ENCODE measurements at places on chromosomes 16 and 17.

DNA sequence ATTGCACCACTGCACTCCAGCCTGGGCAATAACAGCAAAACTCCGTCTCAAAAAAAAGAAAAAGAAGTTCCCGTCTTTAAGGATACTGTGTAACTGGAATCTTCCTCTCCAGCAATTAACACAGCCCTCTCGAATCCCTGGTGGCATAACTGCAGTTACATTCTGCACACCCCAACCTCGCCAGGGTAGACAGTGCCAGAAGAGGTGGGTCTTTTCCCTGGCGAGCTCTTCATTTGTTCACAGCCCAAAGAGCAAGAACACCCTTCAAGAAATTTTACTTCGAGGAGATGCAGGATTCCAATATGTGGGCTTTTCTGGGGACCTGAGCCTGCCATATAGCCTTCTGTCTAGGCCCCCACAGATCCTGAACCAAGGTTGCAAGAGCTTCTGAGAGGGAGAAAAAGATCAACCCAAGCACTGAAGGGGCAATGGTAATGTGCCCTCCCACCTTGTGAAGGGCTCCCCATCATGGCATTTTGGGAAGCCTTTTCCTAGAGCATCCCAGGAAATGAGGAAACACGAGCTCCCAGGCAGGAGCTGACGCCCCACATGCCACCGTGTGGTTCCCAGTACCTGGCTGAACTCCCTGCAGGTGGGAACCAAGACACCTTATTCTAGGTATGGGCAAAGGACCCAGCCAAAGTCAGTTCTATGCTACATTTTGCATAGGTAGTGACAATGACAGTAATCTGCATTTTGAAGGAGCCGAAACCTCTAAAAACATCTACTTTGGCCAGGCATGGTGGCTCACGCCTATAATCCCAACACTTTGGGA is 26.9 kb downstream of the TK2 start:
- no peak for DNase-seq

- no peak for DNase-seq
Observed at GRCh38 chr16:55146966-55147365, 177.0 kb upstream of the IRX6 start.

DNA sequence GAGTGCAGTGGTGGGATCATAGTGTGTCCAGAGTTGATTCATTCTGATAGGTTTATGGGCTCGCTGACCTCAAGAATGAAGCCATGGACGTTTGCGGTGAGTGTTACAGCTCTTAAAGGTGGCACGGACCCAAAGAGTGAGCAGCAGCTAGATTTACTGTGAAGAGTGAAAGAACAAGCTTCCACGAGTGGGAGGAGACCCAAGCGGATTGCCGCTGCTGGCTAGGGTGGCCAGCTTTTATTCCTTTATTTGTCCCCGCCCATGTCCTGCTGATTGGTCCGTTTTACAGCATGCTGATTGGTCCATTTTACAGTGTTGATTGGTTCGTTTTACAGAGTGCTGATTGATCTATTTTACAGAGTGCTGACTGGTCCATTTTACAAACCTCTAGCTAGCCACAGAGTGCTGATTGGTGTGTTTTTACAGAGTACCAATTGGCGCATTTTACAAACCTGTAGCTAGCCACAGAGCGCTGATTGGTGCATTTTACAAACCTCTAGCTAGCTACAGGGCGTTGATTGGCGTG is 17.5 kb downstream of the CACNG4 start:
- DNase-seq = no peak

- no peak for DNase-seq
Observed at GRCh38 chr16:65965628-65966027, 400.9 kb upstream of the CDH5 start.

- DNase-seq = no peak
Observed at GRCh38 chr17:37844158-37844976, 79.8 kb upstream of the TBC1D3K start.

- no peak for DNase-seq
Observed at GRCh38 chr16:11794447-11794846, 2.6 kb downstream of the ZC3H7A start.

DNA sequence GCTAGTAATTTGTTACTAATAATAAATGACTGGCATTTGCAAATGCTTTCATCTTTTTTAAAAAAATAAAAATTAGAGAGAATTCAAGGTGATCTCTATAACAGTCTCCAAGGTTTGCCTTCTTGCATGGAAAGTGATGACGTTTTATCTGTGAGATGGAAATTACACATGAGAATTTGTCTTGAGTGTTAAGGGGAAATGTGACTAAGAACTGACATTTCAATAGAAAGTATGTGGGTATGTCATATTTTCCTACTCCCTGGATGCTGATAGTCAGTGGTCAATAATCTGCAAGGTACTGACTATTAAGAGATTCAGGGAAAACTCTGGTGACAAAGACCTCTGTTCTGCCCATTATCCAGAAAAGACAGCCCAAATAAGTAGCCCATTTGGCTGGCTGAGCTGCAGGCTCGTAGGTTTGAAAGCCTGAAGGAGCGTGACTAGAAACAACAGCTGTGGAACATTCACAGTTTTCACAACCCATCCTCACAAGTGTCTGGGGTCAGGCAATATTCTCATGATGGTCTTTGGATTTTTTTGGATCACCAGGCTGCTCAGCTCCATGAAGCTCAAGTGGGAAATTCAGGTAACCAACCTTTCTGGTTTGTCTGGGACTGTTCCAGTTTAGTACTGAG is 49.7 kb upstream of the WSCD1 start:
- DNase-seq = no peak

DNA sequence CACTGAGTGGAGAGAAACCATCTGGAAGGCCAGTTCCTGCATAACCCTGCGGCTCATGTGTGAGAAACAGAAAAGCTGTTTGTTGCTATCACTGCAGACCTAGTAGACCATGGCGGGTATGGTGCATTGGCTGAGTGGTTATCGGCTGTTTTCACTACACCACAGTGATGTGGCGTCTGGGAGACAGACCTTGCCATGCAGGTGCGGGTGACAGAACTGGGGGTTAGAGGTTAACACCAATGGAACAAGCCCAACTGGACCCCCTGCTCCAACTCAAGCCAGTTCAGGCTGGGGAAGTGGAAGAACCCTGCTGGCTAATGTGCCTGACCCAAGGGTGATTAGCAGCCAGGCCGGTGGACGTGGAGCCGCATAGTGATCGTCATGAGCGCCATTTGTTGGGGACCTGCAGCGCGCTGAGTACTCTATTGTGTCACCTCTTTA is 91.9 kb downstream of the IRF8 start:
- no peak for DNase-seq

- DNase-seq = no peak
Observed at GRCh38 chr17:49191409-49191916, 18.9 kb downstream of the GNGT2 start.

GRCh38 chr17:36107660-36108059 is 4.0 kb downstream of the CCL4 start:
- no peak for DNase-seq

DNA sequence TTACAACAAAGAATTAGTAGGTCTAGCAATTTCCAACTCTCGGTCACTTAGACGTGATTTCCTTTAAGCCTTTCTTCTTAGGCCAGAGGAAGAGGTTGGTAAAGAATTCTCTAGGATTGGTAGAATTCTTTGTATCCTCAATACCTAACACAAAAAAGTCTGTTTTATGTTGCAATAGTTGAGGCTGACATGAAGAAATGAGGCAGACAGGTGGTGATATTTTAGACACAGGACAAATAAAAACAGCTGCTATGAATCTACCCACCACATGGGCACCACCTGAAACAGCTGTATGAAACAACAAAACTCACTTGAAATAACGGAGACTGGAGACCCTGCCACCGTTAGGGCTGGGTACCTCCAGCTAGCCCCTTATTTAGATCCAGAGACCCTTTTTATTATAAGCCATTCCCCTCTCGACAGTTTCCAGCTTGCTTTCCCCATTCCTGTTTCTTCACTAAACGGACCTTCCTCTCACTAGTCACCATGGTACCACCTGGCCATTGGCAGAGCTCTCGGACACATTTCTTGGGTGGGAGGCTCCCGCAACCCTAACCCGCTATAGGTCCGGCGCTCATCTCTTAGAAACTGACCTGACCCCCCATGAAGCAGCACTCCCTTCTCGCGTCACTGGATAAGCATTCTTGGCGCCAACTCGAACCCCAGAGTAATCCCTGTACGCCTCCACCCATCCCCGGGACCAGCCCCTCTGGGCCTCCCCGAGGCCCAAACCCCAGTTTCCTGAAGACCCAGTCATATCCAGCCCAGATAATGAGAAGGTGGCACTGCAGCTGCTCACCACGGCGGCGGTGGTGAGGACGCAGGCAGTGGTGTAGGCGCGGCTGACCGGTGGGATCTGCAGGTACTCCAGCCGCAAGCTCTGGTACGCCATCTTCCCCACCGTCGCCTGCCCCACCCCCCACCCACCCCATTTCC is at the start of gene DERL2:
TSS of gene DERL2 (minus strand) at position 909 of the 936 bp plus-strand sequence. CDS start at position 892, 17 bp downstream.
- DNase-seq = no peak

GRCh38 chr17:72353502-72353901 is 232.7 kb downstream of the SOX9 start:
- DNase-seq = no peak

DNA sequence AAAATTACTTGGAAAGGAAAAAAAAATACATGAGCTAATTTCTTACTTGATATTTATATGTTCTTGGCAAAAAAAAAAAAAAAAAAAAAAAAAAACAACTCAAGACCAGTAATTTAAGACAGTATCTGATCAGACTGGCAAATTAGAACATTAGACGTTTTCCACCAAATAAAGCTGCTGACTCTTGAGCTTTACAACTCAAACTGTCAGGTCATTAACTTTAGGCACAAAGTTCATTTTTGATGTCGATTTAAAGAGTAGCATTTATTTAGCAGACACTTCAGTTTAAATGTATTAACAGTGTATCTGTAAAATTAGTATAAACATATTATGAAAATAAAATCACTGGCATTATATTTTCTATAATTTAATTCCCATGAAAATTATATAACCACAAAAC is 66.7 kb downstream of the NCOR1 start:
- no peak for DNase-seq

DNA sequence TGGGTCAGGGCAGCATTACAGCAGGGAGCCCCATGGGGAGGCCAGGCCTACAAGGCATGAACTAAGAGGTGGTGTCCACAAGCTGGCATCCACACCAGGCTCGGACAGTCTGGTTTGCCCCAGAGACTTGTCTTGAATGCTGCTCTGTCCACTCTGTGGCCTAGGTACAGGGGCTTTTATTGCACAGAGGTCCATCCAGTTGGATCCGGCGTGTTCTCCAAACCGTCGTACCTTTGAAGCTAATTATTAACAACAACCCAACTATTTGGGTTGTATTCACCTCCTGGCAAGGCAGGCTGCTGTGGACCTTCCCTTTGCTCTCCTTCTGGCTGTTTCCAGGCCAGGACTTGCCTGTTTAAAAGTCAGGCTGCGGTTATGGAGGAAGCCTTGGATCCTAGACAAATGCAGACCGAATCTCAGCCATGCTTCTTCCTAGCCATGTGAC is 123.4 kb downstream of the CLEC16A start:
- no peak for DNase-seq

DNA sequence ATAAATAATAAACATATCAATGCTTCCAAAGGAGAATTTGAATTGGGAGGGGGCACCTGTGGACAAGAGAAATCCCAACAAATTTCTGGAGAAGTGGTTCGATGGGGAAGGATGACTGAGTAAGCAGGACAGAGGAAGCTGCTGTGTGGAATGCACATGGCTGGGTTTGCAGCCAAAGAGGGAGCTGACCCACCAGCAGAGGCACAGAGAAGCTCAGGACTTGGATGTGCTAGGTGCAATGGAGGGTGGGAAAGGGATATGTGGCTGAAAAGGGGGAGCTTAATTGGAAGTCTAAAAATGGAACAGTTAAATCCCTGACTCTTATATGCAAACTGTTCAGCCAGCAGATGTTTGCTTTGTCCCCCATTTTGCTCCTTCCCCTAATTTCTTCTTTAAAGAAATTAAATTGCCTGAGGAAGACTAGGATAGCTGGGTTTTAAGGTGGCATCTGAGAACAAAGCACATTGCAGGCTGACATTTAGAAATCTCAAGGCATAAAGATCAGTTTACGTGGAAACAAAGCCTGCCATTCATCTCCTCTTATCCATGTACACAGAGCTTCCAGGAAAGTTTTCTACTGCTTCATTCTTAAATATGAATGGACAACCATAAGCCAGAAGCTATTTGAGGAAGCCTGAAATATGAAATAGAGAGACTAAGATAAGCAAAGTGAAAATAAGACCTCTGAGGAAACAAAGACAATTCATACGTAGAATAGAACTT is 23.0 kb upstream of the TNS4 start:
- DNase-seq = no peak

DNA sequence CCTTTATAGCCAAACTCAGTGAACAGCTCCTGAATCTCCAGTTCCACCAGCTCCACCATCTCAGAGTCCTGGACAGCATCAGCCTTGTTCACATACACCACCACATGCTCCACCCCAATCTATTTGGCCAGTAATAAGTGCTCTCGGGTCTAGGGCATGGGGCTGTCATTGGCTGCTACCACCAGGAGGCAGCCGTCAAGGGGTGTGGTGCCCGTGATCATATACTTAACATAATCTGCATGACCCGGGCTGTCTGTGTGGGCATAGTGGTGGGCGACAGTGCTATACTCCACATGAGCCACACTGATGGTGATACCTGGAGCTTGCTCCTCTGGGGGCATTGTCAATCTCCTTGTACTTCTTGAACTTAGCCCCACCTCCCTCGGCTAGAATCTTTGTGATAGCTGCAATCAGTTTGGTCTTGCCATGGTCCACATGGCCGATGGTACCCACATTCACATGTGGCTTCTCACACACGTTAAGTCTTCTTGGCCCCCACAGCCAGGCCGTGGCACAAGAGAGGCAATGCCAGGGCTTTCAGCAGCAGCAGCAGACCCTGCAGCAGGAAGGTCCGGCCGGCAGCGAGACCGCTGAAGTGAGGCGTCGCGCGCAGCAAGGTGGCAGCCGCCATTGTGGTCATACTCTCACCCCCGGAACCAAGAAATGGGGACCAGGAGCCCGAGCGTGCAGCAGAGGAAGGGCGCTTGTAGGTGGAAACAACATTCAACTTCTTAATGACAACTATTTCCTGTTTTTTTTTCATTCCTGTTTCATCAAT is 210.3 kb upstream of the WSB1 start:
- DNase-seq = no peak

GRCh38 chr17:59093702-59094231 is 12.9 kb downstream of the TRIM37 start:
- no peak for DNase-seq

DNA sequence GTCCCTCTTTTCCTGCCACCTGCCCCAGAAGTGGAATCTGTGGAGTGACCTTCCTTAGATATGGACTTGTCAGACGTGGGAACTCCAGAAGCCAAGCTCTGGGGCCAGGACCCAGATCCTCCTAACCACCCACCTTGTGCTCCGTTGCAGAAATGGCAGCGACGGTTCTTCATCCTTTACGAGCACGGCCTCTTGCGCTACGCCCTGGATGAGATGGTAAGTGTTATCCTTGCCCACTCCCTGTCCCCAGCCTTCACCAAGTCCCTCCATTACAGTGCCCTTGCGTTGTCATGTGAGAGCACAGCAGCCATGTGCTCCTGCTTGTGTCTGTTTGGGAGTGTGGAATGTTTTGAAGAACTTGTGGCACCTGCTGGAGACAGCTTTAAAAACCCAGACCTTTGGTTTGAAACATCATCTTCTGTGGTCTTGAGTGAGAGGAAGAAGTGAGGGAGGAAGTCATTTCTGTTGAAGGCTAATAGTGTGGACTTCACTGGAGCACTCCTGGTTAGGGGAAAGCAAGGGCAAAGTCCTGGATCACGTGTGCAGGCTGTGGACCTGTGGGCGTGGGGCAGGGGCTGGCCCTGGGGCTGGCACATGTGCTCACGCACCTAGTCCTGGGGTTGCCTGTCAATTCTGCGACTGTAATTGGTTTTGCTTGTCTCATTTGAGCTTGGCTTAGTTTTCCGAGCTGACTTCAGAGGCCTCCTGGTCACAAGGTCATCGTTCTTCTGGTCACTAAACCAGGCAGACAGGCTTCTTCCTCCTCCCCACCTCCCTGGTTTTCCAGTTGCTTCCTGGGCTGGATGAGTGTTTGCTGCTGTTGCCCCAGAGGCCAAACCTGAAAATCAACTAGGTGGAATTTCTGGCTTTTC is 35.8 kb downstream of the MPRIP start:
- no peak for DNase-seq
